CD4-positive, alpha-beta T cell treated with Interleukin-10 for 1 hour (primary cell): ENCODE measurements at places on chromosomes 6 and 20.

DNA sequence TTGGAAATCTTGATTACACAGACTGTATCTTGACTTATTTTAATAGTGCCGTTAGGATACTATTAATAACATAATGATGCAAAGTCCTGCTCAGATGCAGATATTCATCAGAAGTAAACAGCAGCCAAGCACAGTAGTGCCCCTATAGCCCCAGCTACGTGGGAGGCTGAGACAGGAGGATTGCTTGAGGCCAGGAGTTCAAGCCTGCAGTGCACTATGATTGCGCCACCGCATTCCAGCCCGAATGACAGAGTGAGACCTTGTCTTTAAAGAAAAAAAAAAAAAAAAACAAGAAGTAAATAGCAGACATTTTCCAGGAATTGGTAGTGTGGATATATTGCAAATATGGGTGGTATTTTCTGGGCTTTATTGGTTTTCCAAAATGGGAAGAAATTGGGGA, 61.8 kb downstream of the TULP4 start:
- no peak for DNase-seq

DNA sequence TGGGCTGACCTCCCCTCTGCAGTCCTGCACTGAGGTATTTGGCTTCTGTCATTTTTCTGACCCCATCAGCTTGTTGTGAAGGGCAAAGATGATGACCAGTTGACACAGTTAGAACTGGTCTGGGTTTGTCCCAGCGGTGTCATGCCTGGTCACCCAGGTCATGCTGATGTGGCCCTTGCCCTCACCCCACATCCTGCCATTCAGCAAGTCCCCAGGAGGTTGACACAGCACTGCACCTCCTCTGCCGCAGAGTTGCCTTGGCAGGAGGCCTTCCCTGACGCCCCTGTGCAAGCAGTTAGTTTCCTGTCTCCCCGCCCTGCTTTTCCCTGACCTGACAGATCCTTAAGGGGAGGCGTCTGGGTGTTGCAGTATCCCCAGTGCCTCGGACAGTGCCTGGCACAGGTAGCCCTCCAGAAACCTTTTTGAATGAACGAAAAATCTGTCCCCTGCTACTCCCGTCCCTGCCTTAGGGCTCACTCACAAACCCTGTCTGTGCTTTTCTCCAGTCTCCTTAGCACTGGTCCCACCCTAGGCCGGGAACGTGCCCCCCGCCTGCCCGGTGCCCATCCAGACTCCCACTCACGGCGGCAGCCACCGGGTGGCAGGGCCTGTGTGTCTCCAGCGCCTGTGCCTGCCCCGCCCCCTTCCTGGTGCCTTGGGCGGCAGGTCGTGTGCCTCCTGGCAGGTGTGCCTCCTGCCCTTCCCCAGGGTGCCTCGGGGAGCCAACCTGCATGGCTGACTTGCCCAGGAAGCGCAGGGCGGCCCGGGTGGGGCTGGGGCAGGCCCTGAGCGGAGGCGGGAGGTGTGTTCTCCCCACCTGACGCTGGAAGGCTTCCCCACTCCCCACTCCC, 146.3 kb upstream of the RNF24 start:
- DNase-seq: no peak

GRCh38 chr6:141528596-141528995, 604.1 kb upstream of the GJE1 start:
- no peak for DNase-seq

DNA sequence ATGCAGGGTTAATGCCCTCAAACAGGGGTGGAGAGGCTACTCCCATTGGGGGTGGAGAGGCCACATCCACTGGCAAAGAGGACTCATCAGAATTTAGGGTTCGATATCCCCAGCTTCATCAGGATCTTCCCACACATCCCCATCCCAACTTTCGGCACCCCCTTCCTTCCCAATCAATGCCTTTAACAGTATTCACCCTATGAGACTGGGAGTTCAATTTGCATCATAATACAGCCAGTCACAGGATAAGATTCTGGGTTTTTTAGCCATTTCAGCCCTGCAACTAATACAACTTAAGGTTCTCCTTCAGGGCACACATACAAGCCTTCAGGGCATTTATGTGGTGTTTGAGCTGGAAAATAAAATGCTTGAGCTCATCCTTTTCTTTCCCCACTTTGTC, 80.9 kb downstream of the GMDS start:
- DNase-seq: no peak

DNA sequence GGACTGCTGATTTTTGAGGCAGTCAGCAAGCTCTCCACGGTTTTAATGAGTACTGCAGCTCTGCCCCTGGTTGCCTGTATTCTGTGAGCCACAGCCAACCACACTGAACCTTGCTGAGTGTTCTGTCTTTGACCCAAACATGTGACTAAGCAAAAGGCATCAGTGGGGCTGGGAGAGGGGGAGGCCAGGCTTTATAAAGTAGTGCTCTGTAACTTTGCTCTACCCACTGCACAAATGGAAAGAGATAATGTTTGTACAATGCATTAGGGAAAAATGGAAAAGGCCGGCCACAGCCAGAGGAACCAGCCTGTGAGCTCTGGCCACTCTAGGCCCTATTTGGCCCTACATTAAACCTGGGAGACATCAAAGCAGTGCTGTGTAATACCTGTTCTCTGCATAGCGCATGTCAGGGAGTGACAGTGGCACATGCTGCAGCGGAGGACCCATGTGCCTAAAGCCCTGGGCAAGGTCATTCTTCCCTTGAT, 22.0 kb downstream of the KLHL31 start:
- no peak for DNase-seq
